Endothelial cell (in vitro differentiated cells): ENCODE measurements at places on chromosomes 4 and X. TPM values are rescaled to one million over a fixed set of nuclear protein-coding genes. Genes with fewer than 3 reads are reported as not detected.

The ZNF157 gene
- total RNA-seq: 0.67 TPM

The RHOXF2 gene
- total RNA-seq: not detected

The INTU gene
- 6.4 TPM for total RNA-seq

The MAP7D2 gene
- 2.7 TPM for total RNA-seq

DNA sequence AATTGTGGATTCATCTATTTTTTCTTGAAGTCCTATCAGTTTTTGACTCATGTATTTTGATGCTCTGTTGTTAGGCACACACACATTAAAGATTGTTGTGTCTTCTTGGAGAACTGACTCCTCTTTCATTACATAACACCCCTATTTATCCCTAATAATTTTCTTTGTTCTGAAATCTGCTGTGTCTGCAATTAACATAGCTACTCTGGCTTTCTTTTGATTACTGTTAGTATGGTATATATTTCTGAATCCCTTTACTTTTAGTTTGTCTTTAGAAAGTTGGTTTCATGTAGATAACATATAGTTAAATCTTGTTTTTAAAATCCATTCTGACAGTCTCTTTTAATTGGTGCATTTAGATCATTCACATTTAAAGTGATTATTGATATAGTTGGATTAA, 5.1 kb upstream of the PJA1 start:
- H3K36me3 ChIP-seq: no peaks in the 10 kb centered on the region
- H3K27ac ChIP-seq: no peak overlapping the region
- peaks cover 1% of the 10 kb centered on the region for H3K27me3 ChIP-seq
- no peak for DNase-seq
- H3K4me3 ChIP-seq: no peak overlapping the region

GRCh38 chrX:53795576-53795975, 109.1 kb upstream of the HUWE1 start:
- no peaks in the 10 kb centered on the region for H3K36me3 ChIP-seq
- H3K4me1 ChIP-seq: peaks cover 8% of the 10 kb centered on the region
- H3K4me3 ChIP-seq: no peak overlapping the region
- H3K27me3 ChIP-seq: no peaks in the 10 kb centered on the region
- DNase-seq: no peak

DNA sequence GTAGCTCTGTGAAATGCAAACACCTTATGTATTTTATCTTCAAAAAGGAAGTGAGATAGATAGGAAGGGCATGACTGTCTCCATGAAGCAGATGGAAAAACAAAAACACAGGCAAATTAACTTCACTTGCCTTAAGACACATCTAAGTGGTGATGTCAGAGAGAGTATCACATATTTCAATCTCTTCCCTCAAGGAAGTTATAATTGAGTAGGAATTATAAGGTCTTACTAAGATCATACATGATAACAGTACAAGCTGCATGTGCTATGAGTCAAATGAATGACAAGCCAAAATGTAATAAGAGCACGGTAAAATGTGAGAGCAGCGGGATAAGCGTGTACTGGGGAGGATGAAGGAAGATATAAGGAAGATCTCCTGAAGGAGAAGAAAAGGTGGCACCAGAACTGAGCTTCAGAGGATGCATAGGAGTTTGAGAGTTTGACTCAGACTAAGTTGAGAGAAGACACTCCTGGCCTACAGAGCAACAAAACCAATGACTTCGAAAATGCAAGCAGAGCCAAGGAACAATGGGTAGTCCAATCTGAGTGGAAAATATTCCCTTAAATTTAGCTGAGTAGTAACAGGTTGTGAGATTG, 43.3 kb upstream of the GALNT7 start:
- H3K4me3 ChIP-seq: no peak overlapping the region
- H3K27me3 ChIP-seq: peaks cover 2% of the 10 kb centered on the region
- H3K36me3 ChIP-seq: no peaks in the 10 kb centered on the region
- peaks cover 7% of the 10 kb centered on the region for H3K4me1 ChIP-seq
- DNase-seq: no peak
